ENCODE measurements at places on chromosomes 7 and 10. TPM values are rescaled to one million over a fixed set of nuclear protein-coding genes. Genes with fewer than 3 reads are reported as not detected.

Gene MRPL32
- 41.0 TPM for total RNA-seq

Gene LAMB1
- 89.4 TPM for total RNA-seq

Gene VPS37D
- 13.5 TPM for total RNA-seq

Gene LSM8
- total RNA-seq = 20.0 TPM

Gene RARRES2
- total RNA-seq = 143 TPM

All from mucosa of gallbladder (tissue), 1 donor.